ENCODE measurements at places on chromosomes 6 and 20.

DNA sequence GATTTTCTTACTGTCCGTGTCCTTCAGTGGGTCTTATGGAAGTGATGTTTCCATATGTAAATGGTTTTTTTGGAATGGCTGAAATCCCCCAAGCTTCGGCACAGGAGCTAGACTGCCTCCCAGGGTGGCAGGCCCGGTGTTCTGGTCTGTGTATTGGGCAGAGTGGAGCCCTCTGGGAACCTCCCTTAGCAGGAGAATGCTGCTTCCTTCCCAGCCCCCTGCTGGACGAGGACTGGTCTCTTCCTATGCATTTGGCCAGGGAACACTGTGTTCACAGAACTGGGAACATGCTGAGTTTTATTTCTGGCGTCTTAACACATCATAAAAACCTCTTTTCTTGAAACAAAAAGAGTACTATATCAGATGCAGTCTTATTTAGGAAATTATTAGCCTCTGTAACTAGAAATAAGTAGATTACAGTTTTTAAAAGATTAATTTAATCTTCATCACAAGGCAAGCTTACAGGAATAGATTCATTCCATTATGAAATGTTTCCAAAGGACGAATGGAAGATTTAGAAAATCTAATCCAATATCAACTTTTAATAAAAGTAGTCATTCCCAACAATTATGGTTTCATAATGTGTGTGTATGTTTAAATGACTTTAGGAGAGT is 56.6 kb downstream of the SYTL3 start:
- no peak for DNase-seq

DNA sequence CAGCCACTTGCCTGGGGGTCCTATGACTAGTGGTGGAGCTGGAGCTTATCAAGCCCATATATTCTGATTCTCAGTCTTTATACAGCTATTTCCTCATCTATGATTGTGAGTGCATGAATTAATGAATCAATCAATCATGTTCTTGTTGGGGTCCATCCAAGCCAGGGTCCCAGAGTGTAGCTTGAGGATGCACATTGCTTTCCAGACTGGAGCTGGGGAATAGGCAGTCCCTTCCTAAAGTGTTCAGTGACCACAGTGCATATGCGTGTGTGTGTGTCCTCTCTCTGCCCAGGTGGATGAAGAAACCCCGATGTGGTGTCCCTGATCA is 25.1 kb downstream of the MMP24 start:
- no peak for DNase-seq

GRCh38 chr6:41878961-41879405 is 16.2 kb downstream of the USP49 start:
- DNase-seq: no peak

GRCh38 chr6:169627736-169628607 is 73.9 kb downstream of the WDR27 start:
- DNase-seq: no peak

DNA sequence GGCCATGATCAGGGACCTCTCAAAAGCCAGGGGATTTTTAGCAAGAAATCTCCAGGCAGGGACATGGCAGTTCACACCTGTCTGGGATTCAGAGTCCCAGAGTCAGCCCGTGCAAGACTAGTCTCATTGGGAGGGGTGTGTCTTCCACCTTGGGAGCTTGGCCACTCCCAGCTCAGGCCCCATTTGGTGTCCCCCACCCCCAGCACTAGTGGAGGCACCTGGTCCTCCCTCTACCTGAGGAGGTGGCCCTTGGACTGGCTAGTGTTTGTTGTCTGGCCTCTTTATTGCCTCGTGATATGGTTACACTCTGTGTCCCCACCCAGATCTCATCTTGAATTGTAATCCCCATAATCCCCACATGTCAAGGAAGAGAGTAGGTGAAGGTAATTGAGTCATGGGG is 140.8 kb upstream of the PHACTR3 start:
- DNase-seq: no peak

GRCh38 chr6:156131221-156131903 is 645.8 kb upstream of the ARID1B start:
- no peak for DNase-seq

GRCh38 chr6:154301839-154302752 is 54.5 kb downstream of the IPCEF1 start:
- no peak for DNase-seq

DNA sequence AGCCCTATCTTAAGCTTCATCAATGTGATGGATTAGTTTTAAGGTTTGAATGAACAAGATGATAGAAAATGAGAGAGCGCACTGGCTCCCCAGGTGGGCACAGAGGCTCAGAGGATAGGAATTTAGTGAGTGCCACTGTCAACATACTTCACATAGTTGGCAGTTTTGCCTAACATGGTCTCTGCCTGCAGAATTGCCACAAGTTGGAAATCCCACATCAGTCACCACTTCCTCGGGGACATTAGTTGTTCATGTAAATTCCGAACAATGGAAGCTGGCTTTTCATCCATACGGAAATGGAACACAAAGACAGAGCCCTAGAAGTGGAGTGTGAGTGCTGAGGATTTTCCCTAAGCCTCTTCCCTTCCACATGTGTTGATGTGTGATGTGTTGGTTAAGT is 123.9 kb upstream of the PHACTR1 start:
- no peak for DNase-seq

DNA sequence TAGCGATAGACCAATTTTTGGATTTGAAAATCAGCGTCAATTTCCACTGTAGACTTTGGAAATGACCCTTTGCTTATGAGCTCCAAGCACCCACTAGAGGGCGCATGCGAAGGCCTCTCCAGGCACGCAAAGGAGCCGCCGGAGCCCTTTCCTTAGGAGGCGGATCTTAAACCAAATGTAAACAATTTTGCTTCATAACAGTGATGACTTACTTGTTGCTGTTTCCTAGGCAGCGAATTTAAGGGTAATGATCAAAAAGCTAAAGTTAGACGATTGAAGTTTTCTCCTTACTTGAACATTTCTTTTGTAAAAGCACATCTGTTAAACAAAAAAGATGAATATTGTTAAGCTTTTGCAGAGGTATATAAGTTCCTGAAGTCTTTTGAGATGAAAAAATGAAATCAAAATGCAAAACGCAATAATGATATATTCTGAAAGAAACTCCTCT is 29.2 kb upstream of the EXOC2 start:
- DNase-seq: peak; percentile 27

- DNase-seq: no peak
Measured at GRCh38 chr6:114569669-114570068, 226.8 kb upstream of the HS3ST5 start.

DNA sequence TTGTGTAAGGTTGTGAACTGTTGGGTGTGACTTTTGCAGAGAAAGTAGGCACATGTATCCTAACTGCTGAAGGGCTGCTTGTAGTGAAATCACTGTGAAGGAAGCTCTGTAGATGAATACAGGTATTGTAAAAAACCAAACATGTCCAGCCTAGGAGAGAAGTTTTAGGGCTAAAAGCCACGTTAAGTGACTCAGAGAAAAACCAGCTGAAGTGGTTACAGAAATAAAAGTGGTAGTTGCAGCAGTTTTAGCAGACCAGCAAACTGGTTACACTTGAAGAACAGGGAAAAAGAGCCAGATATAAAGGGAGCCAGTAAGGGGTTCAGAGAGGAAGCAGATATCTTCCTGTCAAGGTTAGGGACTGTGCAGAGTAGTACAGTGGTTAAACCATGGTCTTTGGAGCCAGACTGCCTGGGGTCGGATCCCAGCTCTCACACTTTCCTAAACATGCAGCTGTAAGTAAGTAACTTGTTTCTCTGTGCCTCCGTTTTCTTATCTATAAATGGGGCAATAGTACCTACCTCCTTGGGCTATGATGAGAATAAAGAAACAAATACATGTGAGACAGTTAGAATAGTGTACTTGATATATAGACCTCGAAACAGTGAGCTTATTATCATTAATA is 33.8 kb upstream of the RNF8 start:
- DNase-seq: no peak

- no peak for DNase-seq
Measured at GRCh38 chr6:142907544-142907943, 37.4 kb downstream of the HIVEP2 start.

GRCh38 chr20:62176866-62177265 is 6.0 kb upstream of the MTG2 start:
- no peak for DNase-seq

- no peak for DNase-seq
Measured at GRCh38 chr6:79277109-79277508, 42.6 kb upstream of the HMGN3 start.

GRCh38 chr6:84876723-84877514 is 112.5 kb upstream of the TBX18 start:
- no peak for DNase-seq

- no peak for DNase-seq
Measured at GRCh38 chr20:62772103-62772611, 24.1 kb upstream of the MRGBP start.

- DNase-seq: no peak
Measured at GRCh38 chr20:23419995-23420901, 1.0 kb downstream of the NAPB start.

DNA sequence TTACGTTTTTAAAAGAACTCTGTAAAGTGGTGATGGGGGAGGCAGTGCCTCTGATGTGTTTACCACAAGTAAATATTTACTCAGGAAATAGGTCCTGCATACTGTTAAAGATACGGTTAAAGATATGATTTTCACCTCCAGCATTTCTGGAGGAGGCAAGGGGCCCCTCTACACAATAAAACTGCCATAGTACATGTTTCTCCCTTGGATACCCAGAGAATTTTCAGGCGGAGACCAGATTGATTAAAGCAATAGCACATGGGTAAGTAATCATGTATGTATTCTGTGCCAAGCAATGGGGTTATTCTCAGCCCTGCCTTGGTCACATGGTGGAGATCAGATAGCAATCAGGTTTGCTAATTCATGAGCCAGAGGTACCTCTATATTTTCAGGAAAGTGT is 9.6 kb downstream of the RIPOR2 start:
- DNase-seq: no peak

- DNase-seq: no peak
Measured at GRCh38 chr6:47371139-47371869, 61.6 kb upstream of the TNFRSF21 start.

- DNase-seq: no peak
Measured at GRCh38 chr6:79201983-79202382, 32.5 kb downstream of the HMGN3 start.

DNA sequence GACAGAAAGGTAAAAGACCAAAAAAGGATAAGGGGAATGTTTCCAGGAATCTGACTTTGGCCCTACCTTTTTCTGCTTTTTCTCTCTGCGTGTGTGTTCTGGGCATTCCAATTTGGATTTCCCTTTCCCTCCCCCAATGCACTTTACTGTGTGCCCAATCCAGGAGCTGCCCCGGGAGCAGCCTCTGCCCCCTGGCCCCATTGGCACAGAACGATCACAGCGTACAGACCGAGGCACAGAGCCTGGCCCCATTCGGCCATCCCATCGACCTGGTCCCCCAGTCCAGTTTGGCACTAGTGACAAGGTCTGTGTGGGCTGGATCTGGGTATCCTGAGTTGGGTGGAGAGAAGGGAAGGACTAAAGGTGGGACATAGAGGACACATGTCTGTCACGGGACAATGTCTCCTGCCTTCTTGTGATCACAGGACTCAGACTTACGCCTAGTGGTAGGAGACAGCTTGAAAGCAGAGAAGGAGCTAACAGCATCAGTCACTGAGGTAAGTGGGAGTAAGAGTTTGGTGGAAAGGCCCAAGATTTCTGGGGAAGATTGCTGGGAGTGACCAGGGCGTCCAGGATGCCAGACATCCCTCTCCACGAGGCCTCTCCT is 14.6 kb downstream of the PRRC2A start:
- DNase-seq: no peak

DNA sequence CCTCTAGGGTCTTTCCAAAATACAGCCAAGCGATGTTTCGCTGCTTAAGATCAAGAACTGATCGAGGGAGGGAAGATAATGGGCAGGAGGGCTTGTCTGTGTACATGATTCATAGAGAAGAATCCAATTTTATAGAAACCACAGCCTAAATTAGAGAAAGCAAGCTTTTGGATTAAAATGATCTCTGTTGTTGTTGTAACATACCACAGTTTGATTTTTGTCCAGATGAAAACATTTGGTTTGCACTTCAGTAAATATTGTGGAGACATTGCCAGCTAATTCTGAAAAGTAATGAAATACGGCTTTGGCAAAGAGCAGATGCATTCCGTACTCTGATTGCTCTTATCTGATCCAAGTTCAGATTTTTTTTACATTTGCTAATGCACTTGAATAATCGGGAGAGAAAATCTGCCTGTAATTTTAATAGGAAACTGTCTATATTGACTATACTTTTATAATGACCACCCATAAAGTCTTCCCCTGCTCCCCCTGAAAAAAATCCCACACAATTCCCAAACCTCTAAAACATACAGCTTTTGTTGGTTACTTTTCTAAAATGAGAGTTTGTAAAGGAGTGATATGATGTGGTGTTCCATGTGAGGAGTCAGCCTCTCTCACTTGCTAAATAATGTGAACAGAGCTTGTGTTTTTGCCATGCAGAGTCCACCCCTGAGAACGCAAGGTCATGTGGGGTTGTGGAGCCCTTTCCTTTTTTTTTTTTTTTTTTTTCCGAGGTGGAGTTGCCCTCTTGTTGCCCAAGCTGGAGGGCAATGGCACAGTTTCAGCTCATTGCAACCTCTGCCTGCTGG is 199.9 kb downstream of the DTNBP1 start:
- DNase-seq: no peak

- no peak for DNase-seq
Measured at GRCh38 chr20:5327356-5327755, 10.6 kb upstream of the PROKR2 start.

- DNase-seq: no peak
Measured at GRCh38 chr20:41370176-41370575, 3.6 kb upstream of the EMILIN3 start.

- DNase-seq: no peak
Measured at GRCh38 chr6:38974389-38975151, 74.0 kb upstream of the GLP1R start.

Measured in stimulated activated CD4-positive, alpha-beta T cell treated with anti-CD3 and anti-CD28 coated beads, Interleukin-15, amount 100 ng/mL, for 1 hour (primary cell).